ENCODE measurements at places on chromosomes 16 and 17.

GRCh38 chr16:22191532-22192260 lies 14.4 kb upstream of the EEF2K start:
- peak; percentile 30 for DNase-seq

DNA sequence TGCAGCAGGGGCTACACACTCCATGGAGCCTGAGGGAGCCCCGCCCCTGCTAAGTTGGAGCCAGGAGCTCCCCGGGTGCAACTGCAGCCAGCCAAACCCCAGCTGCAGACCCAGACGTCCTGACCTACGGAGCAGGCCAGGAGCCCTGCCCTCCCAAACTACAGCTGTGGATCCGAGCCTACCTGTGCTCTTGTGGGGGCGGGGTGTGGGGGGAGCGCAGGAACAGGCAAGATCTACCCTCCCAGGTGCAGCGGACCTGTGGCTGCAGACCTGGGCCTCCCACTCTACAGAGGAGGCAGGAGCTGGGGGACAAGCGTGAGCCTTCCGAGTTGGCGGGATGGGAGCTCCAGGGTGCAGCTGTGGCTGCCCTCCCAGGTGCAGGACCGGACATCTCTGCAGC lies 29.7 kb upstream of the MYLK3 start:
- no peak for DNase-seq

DNA sequence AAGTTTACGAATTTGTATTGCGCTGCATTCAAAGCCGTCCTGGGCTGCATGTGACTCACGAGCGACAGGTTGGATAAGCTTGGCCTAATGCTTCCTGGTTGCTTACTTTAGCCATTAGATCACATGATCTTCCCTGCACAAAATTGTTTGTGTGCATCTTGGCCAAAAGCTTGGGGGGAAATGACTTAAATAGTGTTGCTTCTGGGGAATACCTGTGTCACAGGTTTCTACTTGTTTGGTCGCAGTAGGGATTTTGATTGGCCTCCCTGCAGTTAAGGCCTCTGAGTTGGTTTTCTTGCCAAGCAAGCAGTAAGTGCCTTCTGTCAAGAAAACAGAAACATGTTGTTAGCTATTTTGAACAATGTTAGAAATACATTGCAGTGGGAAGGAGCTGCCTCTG lies 39.6 kb upstream of the DUSP14 start:
- no peak for DNase-seq

- no peak for DNase-seq
Observed at GRCh38 chr17:35998756-35999155, 2.6 kb downstream of the CCL15 start.

- peak; percentile 17 for DNase-seq
Observed at GRCh38 chr17:38861399-38861843, 7.9 kb upstream of the RPL23 start.

DNA sequence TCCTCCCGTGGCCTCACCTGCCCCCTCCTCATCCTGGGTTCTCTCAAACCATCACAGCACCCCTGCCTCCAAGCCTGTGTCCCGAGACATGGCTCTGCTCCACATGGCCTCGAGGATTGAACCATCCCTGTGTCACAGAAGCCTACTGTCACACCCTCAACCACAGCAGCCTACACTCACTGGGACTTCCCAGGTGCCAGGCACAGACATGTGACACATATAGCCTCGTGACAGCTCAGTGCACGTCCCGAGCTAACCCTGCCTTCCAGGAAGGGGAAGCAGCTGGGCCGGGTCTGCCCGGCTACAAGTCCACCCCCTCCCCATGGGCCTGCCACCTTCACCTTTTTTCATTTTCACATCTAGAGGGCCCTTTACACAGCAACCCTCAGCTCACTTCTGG lies 238.3 kb downstream of the CPPED1 start:
- DNase-seq: no peak

GRCh38 chr16:17083628-17084027 lies 387.1 kb downstream of the XYLT1 start:
- DNase-seq: no peak

GRCh38 chr17:60514053-60514452 lies 12.0 kb downstream of the APPBP2 start:
- no peak for DNase-seq

- DNase-seq: no peak
Observed at GRCh38 chr17:81059026-81059425, 24.1 kb downstream of the BAIAP2 start.

GRCh38 chr16:8194794-8195193 lies 395.5 kb downstream of the TMEM114 start:
- no peak for DNase-seq

DNA sequence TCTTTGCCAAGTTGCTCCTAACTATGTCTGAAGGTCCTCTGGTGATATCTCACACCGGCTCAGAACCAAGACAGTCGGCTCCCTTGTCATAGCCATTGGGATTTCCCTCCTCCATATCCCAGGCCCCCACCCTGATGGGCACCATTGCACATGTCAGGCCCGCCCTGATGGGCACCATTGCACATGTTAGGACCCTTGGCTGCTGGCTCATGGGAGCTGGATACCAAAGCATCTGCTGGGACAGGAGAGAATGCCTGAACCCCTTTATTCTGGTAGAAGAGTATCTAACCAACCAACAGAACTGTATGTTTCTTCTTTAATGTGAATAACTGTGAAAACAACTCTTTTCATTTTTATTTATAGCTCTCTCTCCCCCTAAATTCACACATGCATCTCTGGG lies 454.5 kb upstream of the HSBP1 start:
- no peak for DNase-seq

DNA sequence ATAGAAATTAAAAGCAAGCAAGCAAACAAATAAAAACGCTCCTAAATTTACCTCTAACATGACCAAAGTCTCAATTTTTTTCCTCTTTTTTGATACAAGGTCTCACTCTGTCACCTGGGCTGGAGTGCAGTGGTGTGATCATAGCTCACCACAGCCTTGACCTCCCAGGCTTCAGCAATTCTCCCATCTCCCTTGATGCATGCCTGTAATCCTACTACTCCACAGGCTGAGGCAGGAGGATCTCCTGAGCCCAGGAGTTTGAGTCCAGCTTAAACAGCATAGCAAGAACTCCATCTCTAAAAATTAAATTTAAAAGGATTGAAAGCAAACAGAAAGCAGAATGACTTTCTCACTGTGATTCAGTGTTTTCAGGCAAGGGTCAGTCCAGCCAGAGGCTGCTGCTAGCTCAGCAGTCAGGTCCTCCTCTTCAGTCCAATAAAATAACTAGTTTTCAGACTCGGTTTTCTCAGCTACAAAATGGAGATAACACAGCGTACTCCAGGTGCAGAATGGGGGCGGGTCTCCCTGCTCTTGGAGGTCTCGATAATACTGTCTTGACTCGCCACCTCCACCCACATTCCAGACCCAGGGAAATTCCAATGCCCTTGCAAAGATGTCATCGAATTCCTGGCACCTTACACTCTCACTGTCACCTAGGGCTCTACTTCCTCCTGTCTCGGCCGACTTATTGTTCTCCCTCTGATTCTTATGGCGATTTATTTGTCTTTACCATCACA lies 20.7 kb upstream of the MRTFB start:
- DNase-seq: no peak

GRCh38 chr17:7240375-7240774 lies 1.1 kb upstream of the PHF23 start:
- no peak for DNase-seq

DNA sequence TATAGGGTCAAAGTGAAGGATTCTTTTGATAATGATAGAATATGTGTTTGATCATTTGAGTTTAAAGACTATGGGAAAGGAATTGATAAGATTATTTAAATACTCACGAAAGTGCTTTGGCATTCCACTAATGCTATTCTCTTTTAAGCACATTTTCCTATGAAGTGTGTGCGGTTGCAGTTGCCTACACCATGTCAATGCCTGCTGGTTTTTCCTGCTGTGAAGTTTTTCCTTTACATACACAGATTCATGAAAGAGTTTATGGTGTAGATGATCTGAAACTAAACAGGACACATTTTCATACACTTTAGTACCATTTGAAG lies 78.7 kb downstream of the VMP1 start:
- DNase-seq: no peak

GRCh38 chr17:78883533-78884131 lies 19.4 kb downstream of the CEP295NL start:
- DNase-seq: no peak

DNA sequence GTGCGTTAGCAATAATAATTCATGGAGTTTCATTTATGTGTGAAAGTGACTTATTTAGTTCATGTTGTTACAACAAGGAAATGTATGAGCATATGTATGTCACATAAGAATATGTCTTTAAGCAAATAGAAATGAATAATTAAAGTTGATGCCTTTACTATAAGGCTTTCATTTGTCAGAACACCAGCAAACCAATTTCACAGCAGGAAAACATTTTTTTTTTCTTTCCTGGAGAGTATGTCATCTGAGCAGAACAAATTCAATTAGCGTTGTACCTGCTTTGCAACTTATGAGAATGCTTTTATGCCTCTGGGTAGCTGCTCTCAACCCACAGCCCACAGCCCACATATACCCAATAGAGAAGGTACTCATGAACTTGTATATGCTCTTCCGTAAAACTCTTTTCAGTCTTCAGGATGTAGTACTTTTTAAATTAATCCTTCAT lies 26.3 kb upstream of the APOH start:
- DNase-seq: no peak

DNA sequence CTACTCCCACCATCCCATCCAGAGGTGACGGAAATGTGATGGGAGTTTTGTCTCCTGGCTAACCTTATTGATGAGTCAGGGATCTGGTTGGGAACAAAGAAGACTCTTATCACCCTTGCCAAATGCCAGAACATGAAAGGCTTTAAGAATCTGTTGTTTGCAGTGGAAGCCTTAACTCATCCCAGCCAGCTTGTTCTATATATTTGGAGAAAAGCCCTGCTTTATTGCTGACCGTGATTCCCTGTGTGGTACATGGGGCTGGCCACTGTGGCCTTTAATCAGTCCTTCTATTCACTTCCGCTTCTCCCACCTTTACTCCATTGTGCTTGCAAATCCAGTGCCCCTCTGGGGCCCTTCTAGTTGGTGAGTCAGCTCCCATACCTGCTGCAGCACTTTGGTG lies 156.6 kb downstream of the PHKB start:
- no peak for DNase-seq

GRCh38 chr17:43694081-43694870 lies 32.6 kb upstream of the MEOX1 start:
- DNase-seq: peak; percentile 81

DNA sequence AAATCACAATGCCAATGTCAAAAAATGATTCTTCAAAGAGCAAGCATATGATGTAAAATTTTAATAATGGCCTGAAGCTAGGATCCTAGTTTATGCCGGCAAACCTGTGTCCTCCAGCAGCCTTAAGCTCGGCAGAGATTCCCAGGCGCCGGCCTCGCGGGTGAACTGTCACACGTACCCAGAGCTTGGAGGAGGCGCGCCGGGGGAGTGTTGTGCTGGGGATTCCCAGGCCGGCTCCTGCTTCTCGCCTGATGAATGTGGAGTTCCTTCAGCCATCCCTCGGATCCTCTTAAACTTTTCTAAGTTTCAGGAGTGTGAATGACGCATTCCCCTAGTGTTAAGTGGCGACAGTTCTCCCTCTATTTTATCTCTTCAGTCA lies 19.1 kb upstream of the NTN1 start:
- no peak for DNase-seq

- no peak for DNase-seq
Observed at GRCh38 chr16:85201574-85201973, 89.3 kb upstream of the CIBAR2 start.

DNA sequence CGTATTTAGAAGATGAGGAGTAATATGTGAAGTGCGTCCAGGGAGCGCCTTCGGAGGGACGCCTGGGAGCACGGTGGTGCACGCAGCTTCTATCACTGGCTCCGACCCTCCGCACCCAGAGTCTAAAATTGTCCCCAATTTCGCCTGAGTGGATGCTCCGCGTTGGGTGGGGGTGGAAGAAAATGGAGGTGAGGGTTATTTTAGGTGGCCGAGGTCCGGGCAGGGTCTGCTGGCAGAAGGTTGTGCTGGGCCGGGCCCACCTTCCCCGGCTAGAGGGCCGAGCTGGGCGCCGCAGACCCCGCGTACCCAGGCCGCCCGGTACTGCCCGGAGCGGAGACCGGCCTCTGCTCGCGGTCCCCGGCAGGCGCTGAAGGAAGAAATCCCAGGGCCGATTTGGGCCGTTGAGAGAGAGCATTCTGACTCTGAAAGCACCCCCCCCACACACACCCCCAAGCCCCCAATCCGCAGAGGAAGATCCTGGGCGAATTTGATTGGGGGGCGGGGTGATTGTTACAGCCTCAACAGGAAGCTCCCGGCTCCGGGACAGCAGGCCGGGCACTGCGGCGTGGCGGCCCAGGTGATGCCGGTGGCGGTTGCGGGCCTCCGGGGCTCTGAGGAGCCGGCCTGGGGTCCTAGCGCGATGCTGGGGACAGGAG lies 3.0 kb downstream of the BAHCC1 start:
- no peak for DNase-seq

DNA sequence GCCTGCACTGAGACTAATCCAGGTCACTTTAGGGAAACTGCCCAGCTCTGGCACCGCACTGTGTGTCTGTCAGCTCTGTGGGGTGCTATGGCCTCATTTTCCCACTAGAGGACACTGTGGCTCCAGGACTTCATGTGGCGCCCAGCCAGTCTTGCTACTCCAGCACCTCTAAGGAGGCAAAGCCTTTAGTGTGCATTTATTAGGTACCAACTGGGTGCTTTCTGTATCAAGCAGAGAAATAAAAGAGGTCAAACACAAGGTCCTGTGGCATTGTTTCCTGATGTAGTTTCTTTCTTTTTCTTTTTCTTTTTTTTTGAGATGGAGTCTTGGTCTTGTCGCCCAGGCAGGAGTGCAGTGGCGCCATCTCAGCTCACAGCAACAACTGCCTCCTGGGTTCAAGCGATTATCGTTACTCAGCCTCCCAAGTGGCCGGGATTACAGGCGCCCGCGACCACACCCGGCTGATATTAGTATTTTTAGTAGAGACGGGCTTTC lies 12.5 kb upstream of the RHBDL3 start:
- DNase-seq: peak; percentile 59

DNA sequence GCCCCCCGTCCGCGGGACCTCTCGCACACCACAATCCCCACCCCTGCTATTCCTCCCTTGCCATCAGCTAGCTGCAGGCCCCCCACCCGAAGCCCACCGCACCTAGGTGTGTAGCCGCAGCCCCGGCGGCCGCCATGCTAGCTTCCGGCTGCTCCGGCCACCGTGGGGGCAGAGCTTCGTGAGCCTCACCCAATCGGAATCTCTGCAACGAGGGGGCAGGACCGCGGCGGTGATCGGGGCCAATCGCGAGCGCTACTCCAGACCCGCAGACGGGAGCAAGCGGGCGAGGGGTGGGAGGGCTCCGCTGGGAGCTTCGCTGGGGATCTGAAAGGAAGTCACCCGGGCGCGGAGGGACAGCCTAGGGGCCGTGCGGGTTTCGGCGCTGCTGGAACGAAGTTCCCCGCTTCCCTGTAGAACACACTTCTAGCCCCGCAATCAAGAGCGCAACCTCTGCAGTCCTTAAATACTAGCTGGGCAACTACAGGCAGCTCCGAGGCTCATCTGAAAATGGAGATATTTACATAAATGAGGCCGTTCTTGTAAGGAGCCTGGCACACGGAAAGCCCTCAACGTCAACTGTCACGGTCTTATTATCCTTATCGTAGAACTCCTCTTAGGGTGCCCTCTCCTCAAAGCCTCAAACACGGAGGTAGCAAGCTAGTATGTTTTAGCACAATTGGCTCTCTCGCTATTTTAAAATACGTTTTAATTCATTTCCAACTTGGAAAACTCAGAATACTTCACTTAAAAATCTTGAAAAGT lies at the start of gene PIGS:
Gene PIGS (minus strand): TSS at position 164 of the 762 bp plus-strand sequence. CDS start 28 bp downstream, at position 136.
- peak; percentile 86 for DNase-seq

Data from NCI-H1105 treated with DMSO at 0.1 percent for 48 hours (cell line).